H4 (cell line): ENCODE measurements at places on chromosomes 7 and 10. TPM values are rescaled to one million over a fixed set of nuclear protein-coding genes. Genes with fewer than 3 reads are reported as not detected.

The AQP1 gene
- 1.4 and 1.7 TPM in 2 replicates for total RNA-seq

The ACHE gene
- 0.15 TPM in 1 of 2 replicates, not detected in the other for total RNA-seq

The PPP1R17 gene
- total RNA-seq = not detected in 2 replicates

The GARIN1A gene
- 0.06 TPM in 1 of 2 replicates, not detected in the other for total RNA-seq

The AP4M1 gene
- 20.0 and 29.6 TPM in 2 replicates for total RNA-seq

The TYSND1 gene
- total RNA-seq = 9.2 and 10.5 TPM in 2 replicates

The UPK3BL2 gene
- 0.15 TPM in 1 of 2 replicates, not detected in the other for total RNA-seq

The GSTO1 gene
- 171 and 239 TPM in 2 replicates for total RNA-seq

The CPVL gene
- 106 and 113 TPM in 2 replicates for total RNA-seq

The ADARB2 gene
- total RNA-seq = 0.21 TPM in 1 of 2 replicates, not detected in the other

The HABP2 gene
- total RNA-seq = not detected in 2 replicates
